ENCODE measurements at places on chromosomes 1 and 21.

DNA sequence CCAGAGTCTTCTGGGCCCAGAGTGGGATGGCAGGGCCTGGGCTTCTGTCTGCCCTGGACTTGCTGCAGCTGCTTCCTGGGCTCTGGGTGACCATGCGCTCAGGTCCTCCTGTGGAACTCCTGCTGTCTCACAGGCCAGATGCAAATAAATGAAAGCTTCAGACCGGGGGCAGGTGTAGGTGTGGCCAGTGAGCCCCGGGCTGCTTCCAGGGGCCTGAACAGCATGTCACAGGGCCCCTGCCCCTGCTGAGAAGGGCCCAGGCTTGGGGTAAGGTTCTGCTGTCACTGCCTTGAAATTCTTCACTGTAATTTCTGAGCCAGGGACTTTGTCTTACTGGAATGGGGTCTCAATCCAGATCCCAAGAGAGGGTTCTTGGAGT is 2.5 kb upstream of the PKNOX1 start:
- no peak for DNase-seq

- peak; percentile 82 for DNase-seq
Observed at GRCh38 chr21:32197896-32198295, 81.0 kb downstream of the MIS18A start.

DNA sequence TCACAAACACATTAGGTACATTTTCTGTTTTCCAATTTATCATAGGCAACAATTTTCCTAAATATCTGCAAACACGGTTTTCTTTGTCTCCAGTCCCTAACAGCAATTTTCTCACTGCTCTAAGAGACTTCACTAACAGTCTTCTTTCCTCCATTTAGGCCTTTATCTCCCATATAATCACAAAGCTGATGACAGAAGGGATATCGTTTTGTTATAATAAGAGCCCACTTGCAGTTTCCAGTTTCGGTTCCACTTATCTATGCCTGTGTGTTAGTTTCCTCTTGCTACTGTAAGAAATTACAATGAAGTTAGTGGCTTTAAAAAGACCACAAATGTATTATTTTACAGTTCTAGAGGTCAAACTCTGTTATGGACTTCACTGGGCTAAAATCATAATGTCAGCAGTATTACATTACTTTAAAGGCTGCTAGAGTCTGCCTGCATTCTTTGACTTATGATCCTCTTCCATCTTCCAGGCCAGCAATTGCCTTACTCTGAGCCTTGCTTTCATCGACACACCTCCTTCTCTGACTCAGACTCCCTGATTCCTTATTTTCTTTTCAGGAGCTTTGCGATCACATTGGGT is 549.3 kb downstream of the NCAM2 start:
- no peak for DNase-seq

- no peak for DNase-seq
Observed at GRCh38 chr1:8232036-8232757, 85.7 kb upstream of the SLC45A1 start.

DNA sequence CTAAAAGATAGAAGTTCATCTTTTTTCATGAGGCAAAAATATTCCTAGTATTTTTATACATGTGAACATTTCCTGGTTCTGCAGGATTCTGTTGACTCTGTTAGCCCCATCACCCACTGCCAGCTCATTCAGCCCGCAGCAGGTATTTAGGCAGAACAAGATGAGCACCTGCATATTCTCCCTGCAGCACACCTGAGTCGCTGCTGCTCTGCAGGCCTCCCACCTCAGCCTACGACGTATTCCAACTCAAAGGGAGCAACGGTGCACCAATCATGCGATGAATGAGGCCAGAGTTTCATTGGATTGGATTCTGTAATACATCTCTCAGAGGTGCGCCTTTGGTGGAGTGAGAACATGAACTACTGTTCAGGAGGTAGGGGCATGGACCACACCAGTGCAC is 87.6 kb downstream of the CNIH3 start:
- no peak for DNase-seq

- no peak for DNase-seq
Observed at GRCh38 chr1:167716000-167716271, 5.8 kb upstream of the MPZL1 start.

DNA sequence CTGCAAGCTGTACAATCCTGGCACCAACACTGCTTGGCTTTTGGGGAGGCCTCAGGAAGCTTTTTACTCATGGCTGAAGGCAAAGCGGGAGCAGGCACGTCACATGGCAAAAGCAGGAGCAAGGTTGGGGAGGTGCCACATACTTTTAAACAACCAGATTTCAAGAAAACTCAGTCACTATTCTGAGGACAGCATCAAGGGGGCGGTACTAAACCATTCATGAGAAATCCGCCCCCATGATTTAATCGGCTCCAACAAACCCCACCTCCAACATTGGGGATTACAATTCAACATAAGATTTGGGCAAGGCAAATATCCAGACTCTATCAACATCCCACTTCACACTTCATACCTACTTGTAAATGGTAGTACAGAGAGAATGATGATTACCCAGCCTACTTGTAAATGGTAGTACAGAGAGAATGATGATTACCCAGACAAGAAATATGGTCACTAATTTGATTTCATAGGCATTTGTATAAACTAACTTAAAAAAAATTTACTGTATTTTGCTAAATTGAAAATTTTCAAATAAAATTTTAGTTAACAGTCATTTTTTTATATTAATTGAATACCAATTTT is 24.9 kb downstream of the ATP5PF start:
- DNase-seq = no peak

- no peak for DNase-seq
Observed at GRCh38 chr1:181655756-181656155, 172.4 kb downstream of the CACNA1E start.

GRCh38 chr1:55059302-55060132 is 20.2 kb downstream of the PCSK9 start:
- no peak for DNase-seq

DNA sequence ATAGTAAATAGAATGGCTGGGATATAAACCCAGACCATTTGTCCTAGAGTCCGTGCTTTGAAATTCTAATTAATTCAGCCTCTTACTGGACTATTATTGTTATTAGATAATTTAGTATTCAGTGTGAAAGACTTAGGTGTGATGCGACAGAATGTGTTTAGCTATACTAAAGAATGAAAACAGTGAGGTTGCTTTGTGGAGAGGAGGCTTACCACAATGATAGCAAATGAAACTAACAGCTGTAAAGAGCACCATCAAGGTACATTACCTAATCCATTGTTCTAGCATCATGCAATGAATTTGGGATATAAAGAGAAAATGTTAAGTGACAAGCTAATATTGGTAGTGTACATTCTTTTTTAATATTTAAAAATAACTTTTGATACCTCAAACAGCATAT is 911.1 kb downstream of the KCNT2 start:
- DNase-seq = no peak

DNA sequence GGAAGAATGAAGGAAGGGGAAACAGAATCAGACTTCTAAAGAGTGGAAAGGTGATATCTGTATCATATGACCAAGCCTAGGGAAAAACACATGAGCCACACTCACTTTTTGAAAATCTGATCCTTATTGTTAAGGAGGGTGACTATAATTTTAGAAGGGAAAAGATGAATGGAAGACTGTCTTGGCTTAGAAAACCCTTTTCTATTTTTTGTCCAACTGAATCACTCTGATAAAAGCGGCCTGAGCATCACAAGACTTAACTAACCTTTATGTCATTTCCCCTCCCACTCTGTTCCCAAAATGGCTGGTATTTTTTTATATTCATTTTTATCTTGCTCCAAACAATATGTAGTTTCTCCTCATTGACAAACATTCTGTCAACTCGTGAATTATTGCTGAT is 169.8 kb downstream of the C1orf21 start:
- no peak for DNase-seq

DNA sequence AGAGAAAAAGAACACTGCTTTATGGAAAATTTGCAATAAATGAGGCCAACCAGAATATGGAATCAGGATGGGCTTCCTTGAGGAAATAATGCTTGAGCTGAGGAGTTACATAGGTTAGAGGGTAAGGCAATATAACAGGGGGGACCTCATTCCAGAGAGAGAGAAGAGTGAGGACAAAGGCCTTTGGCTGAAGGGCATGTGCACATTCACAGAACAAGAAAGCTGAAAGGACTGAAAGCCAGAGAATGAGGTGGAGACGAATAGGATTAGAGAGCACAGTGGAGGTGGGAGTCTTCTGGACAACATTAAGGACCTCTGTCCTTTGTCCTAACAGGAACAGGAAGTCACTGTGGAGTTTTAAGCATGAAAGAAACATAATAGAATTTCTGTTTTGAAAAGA is 60.7 kb upstream of the MROH9 start:
- no peak for DNase-seq

DNA sequence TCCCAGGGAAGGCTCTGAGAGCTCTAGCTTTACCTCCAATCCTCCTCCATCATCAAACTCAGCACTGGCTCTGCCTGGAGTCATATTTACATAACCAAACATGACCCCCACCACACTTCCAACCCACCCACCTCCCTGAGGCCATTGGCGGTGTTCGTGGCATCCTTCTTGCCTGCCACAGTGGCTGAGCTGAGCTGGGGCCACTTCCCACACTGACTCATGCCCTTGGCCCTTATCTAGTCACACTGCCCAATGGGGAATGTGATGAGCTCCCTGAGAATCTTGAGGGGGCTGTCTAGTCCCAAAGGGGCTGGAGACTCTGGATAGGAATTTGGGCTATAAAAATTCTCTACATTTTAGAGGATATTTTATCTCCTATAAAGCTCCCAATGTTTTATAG is 230.9 kb upstream of the IRF2BP2 start:
- no peak for DNase-seq

DNA sequence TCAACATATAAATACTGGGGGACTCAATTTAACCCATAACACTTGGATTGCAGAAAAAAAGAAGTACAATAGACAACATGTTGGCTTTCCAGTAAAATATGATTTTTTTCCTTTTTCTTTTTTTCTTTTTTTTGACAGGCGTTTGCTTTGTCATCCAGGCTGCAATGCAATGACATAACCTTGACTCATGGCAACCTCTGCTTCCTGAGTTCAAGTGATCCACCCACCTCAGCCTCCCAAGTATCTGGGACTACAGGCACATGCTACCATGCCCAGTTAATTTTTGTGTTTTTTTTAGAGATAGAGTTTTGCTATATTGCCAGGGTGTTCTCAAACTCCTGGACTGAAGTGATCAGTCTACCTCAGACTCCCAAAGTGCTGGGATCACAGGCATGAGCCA is 1512.0 kb upstream of the PRMT6 start:
- DNase-seq = no peak

Data from esophagus muscularis mucosa (tissue), 4 donors.